ENCODE measurements at places on chromosomes 16 and 17. TPM values are rescaled to one million over a fixed set of nuclear protein-coding genes. Genes with fewer than 3 reads are reported as not detected.

HSD17B1 gene
- total RNA-seq = 0.31 TPM

- no peak for DNase-seq
Measured at GRCh38 chr16:85571813-85572619, 41.1 kb upstream of the GSE1 start.

- DNase-seq = peak; percentile 86
Measured at GRCh38 chr16:4597174-4597573, 17.5 kb downstream of the UBALD1 start.

- DNase-seq = no peak
Measured at GRCh38 chr16:57115514-57116182, 23.3 kb downstream of the CPNE2 start.
